ENCODE measurements at places on chromosomes 1 and 21. TPM values are rescaled to one million over a fixed set of nuclear protein-coding genes. Genes with fewer than 3 reads are reported as not detected.

DNA sequence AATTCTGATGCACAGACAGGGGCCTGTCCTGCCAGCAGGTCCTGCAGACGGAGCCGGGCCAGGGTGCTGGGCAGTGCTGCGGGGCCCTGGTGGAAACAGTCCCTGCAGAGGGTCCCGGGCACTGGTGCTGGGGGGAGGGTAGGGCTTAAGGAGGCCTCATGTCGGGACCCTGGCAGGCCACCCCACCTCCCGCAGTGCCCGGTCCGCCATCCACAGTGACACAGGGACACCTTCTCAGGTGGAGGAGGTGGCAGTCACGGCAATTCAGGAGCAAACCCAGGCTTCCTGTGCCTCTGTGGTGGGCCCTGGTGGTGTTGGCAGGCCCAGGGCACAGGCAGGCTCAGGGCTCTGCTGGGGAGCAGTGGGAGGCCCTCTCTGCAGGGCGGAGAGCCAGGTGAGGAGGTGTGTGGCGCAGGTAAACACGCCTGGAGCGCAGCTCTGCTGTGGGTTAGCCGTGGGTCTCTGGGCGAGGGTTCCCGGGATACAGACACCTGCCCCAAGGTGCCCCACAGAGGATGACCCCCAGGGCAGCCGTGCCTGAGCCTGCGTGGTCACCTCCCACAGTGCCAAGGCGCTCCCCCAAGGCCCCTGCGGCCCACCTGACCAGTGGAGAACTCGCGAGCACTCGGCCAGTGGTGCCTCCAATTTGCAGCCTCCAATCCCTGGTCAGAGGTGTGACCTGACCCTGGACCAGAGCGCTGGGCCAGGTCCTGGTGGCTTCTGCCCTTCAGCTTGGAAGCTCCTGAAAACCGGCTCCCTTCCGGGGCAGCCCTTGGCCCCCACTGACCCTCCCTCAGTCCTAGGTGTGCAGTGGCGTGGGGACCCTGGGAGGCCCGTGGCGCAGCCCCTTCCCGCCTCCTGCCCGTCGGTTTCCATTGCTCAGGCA is 19.2 kb downstream of the COL18A1 start:
- no peaks in the 10 kb centered on the region for H3K36me3 ChIP-seq
- H3K27me3 ChIP-seq, result no peaks in the 10 kb centered on the region
- no peak overlapping the region for H3K27ac ChIP-seq
- H3K4me3 ChIP-seq, result no peak overlapping the region
- H3K4me1 ChIP-seq, result no peaks in the 10 kb centered on the region

RGS13 gene
- total RNA-seq, result 1.1 TPM

ERVH48-1 gene
- total RNA-seq, result not detected

UBE2Q1 gene
- 95.2 TPM for total RNA-seq

MMP23B gene
- 6.1 TPM for total RNA-seq

LDLRAD1 gene
- total RNA-seq, result not detected

DNA sequence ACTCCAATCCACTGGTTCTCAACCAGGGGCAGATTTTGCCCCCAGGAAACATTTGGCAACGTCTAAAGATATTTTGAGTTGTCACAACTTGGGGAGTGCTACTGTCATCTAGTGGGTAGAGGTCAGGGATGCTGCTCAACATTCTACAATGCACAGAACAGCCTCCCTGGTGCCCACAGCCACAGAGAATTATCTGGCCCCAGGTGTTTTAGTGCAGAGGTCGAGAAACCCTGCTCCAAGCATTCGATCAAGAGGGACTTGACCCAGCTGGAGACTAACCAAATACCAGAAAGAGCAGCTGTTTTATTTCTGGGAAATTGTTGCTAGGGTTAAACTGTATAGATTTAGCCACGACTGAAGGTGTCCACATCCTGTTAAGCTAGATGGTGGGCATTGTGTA is 19.2 kb downstream of the CD247 start:
- H3K27ac ChIP-seq, result peak overlapping the region; percentile 96
- no peaks in the 10 kb centered on the region for H3K27me3 ChIP-seq
- peak overlapping the region; percentile 72 for H3K4me3 ChIP-seq

- H3K4me3 ChIP-seq, result no peak overlapping the region
- DNase-seq, result no peak
- H3K27ac ChIP-seq, result no peak overlapping the region
- H3K27me3 ChIP-seq, result no peaks in the 10 kb centered on the region
These were observed 1621.1 kb downstream of the MRPL39 start for GRCh38 chr21:23986214-23986613.

- peak overlapping the region; percentile 29 for H3K27ac ChIP-seq
- no peak for DNase-seq
- peak overlapping the region; percentile 22 for H3K4me3 ChIP-seq
- H3K27me3 ChIP-seq, result no peaks in the 10 kb centered on the region
- peaks cover 12% of the 10 kb centered on the region for H3K36me3 ChIP-seq
These were observed 11.2 kb upstream of the IVNS1ABP start for GRCh38 chr1:185328255-185328654.

- peaks cover 58% of the 10 kb centered on the region for H3K4me1 ChIP-seq
- no peak overlapping the region for H3K4me3 ChIP-seq
- H3K27ac ChIP-seq, result peak overlapping the region; percentile 75
- no peaks in the 10 kb centered on the region for H3K27me3 ChIP-seq
- H3K36me3 ChIP-seq, result peaks cover 6% of the 10 kb centered on the region
These were observed 3.4 kb upstream of the FCRL3 start for GRCh38 chr1:157703981-157704380.

C1orf87 gene
- not detected for total RNA-seq

DPH2 gene
- total RNA-seq, result 37.4 TPM

GRCh38 chr1:204647114-204647804 is 38.3 kb downstream of the LRRN2 start:
- H3K27me3 ChIP-seq, result peaks cover 10% of the 10 kb centered on the region
- H3K27ac ChIP-seq, result no peak overlapping the region
- H3K4me1 ChIP-seq, result peaks cover 8% of the 10 kb centered on the region
- DNase-seq, result no peak

NTNG1 gene
- not detected for total RNA-seq

DNA sequence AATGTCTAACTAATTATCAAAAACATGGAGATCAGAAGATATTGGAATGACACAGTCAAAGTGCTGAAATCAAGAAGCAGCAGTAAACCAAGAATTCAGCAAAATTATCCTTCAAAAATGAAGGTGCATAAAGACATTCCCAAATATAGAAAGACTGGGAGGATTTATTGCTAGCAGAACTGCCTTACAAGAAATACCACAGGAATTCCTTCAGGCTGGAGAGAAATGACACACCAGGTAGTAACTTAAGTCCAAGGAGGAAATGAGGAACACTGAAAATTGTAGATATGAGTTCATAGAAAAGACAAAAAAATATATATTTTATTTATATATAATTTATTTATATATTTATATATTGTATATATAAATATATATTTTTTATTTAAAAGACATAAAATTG is 217.2 kb downstream of the RPS6KC1 start:
- DNase-seq, result no peak
- peaks cover 6% of the 10 kb centered on the region for H3K4me1 ChIP-seq
- H3K27me3 ChIP-seq, result no peaks in the 10 kb centered on the region
- H3K36me3 ChIP-seq, result peaks cover 16% of the 10 kb centered on the region
- no peak overlapping the region for H3K27ac ChIP-seq
- H3K4me3 ChIP-seq, result no peak overlapping the region

GRCh38 chr1:234885601-234886000 is 243.0 kb downstream of the TOMM20 start:
- H3K4me3 ChIP-seq, result no peak overlapping the region
- peaks cover 49% of the 10 kb centered on the region for H3K4me1 ChIP-seq
- no peaks in the 10 kb centered on the region for H3K27me3 ChIP-seq

- H3K36me3 ChIP-seq, result no peaks in the 10 kb centered on the region
- no peak overlapping the region for H3K4me3 ChIP-seq
- peaks cover 11% of the 10 kb centered on the region for H3K27me3 ChIP-seq
- H3K4me1 ChIP-seq, result peaks cover 5% of the 10 kb centered on the region
- no peak for DNase-seq
- H3K27ac ChIP-seq, result no peak overlapping the region
These were observed 62.3 kb downstream of the OPTC start for GRCh38 chr1:203556047-203556851.

TEX38 gene
- not detected for total RNA-seq

DNA sequence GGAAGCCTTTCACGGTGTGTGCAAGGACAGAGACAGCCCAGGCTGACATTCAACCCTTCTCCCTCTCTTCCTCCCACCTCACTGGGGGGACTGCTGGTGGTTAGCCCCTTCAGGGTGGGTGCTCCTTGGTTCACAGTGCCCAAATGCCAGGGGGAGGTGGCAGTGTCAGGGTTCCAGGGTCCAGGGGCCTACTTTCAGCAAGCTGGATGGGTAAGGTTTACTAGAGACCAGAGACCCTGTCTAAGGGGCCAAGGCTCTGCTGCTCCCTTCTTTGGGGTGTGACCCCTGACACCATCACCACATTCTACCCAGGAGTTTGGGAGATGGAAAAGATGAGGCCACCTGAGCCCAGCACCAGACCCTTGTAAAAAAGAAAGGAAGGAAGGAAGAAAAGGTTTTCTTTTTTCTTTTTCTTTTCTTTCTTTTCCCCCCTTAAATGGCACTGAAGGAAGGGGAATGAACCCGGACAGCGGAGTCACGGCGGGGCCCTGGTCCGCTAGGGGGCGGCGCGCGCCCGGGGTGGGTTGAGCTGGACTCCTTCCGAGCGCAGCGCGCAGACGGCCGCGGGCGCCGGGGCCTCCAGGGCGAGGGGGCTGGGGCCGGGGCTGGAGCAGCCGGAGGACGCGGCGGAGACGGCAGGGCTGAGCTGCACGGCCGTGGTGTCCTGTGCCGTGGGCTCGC is 18.8 kb downstream of the KNCN start:
- peak; percentile 81 for DNase-seq
- H3K36me3 ChIP-seq, result no peaks in the 10 kb centered on the region
- peak overlapping the region; percentile 12 for H3K4me3 ChIP-seq

GRCh38 chr1:7258589-7259135 is 473.4 kb downstream of the CAMTA1 start:
- no peak overlapping the region for H3K4me3 ChIP-seq
- no peaks in the 10 kb centered on the region for H3K4me1 ChIP-seq
- no peak overlapping the region for H3K27ac ChIP-seq
- no peak for DNase-seq
- H3K27me3 ChIP-seq, result peaks cover 25% of the 10 kb centered on the region

DNA sequence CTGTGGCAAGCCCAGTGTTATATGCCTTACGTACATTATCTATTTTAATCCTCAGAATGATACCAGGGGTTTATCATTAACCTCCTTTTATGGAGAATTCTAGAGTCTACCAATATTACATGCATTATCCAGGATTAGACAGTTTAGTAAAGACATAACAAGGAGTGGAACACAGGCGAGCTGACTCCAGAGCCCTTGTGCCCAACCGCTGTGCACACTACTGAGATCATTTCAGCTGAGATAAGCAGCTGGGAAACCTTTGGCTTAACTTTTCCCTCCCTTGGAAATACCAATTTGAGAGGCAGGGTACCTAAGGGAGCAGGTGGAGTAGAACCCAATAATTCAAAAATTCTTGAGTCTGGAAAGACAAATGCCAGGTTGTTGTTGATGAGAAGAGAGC is 59.8 kb upstream of the ATP1B1 start:
- no peaks in the 10 kb centered on the region for H3K36me3 ChIP-seq
- H3K27ac ChIP-seq, result peak overlapping the region; percentile 45
- DNase-seq, result no peak
- H3K27me3 ChIP-seq, result no peaks in the 10 kb centered on the region
- peaks cover 34% of the 10 kb centered on the region for H3K4me1 ChIP-seq

- no peak overlapping the region for H3K4me3 ChIP-seq
- no peaks in the 10 kb centered on the region for H3K4me1 ChIP-seq
- H3K27me3 ChIP-seq, result no peaks in the 10 kb centered on the region
These were observed 45.8 kb downstream of the MIGA1 start for GRCh38 chr1:77825131-77825709.

GJA4 gene
- total RNA-seq, result 0.86 TPM

HES2 gene
- not detected for total RNA-seq

- no peaks in the 10 kb centered on the region for H3K36me3 ChIP-seq
- no peak overlapping the region for H3K4me3 ChIP-seq
- no peaks in the 10 kb centered on the region for H3K4me1 ChIP-seq
- DNase-seq, result no peak
These were observed 57.8 kb downstream of the HFM1 start for GRCh38 chr1:91346824-91347223.

OR14K1 gene
- total RNA-seq, result not detected

- peak; percentile 74 for DNase-seq
- H3K4me1 ChIP-seq, result peaks cover 42% of the 10 kb centered on the region
- peak overlapping the region; percentile 76 for H3K4me3 ChIP-seq
- no peaks in the 10 kb centered on the region for H3K36me3 ChIP-seq
These were observed 191.8 kb upstream of the SAMSN1 start for GRCh38 chr21:14737922-14738321.

GRCh38 chr1:187384504-187384903 is 555.8 kb downstream of the PLA2G4A start:
- H3K4me1 ChIP-seq, result no peaks in the 10 kb centered on the region
- DNase-seq, result no peak
- H3K27ac ChIP-seq, result no peak overlapping the region
- H3K27me3 ChIP-seq, result no peaks in the 10 kb centered on the region
- H3K4me3 ChIP-seq, result no peak overlapping the region
- H3K36me3 ChIP-seq, result no peaks in the 10 kb centered on the region

CROCC gene
- 21.0 TPM for total RNA-seq

- no peaks in the 10 kb centered on the region for H3K36me3 ChIP-seq
- no peak overlapping the region for H3K4me3 ChIP-seq
- no peak for DNase-seq
- no peaks in the 10 kb centered on the region for H3K27me3 ChIP-seq
- peak overlapping the region; percentile 97 for H3K27ac ChIP-seq
- H3K4me1 ChIP-seq, result peaks cover 59% of the 10 kb centered on the region
These were observed 17.0 kb downstream of the DHRS3 start for GRCh38 chr1:12600880-12601633.

DNA sequence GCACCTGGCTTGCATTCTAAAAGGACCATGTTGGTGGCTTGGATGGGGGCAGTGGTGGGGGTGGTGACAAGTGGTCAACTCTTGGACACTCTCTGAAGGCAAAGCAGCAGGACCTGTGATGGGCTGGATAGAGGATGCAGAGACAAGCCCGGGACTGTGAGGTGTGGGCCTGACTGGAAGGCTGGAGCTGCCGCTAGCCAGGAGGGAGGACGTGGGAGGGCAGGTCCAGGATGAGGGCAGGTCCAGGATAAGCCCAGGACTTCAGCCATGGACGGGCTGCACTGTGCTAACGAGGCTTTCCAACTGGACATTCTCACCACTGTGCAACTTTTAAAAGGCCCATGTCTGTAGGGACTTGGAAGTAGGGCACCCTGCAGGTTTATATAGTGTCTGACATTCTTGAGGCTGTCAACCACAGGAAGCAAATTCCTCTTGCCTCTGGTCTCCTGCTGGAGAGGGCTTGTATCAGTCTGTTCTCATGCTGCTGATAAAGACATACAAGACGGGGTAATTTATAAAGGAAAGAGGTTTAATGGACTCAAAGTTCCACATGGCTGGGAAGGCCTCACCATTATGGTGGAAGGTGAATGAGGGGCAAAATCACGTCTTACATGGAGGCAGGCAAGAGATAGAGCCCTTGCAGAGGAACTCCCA is 8.3 kb upstream of the C1orf167 start:
- DNase-seq, result no peak
- H3K36me3 ChIP-seq, result peaks cover 7% of the 10 kb centered on the region
- peaks cover 7% of the 10 kb centered on the region for H3K4me1 ChIP-seq
- H3K27ac ChIP-seq, result no peak overlapping the region
- no peaks in the 10 kb centered on the region for H3K27me3 ChIP-seq

DNA sequence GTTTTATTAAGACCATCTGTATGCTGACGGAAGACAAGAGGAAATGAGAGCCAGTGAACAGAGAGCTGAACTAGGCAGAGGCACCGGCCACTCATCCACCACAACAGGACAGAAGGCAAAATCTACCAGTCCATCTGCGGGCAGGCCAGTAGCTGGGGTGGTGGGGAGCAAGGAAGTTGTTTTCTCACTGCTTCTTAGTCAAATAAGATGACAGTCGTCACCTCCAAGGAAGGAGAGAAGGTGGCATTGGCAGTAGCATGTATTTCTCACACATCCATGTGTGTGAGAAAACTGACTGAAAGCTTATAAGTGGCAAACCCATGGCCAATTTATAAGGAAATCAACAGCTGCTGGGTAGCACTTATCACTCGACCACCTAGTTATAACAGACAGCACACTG is 8.2 kb downstream of the TTC13 start:
- peaks cover 43% of the 10 kb centered on the region for H3K4me1 ChIP-seq
- no peaks in the 10 kb centered on the region for H3K27me3 ChIP-seq
- peak; percentile 64 for DNase-seq
- H3K4me3 ChIP-seq, result peak overlapping the region; percentile 57

All from natural killer cell treated with Interleukin-12 subunit alpha and Interleukin-12 subunit beta and Interleukin-15 and Interleukin-18, amount 100 ng/mL, for 72 hours (primary cell).